ENCODE measurements at places on chromosomes 3 and 15.

GRCh38 chr15:41544650-41545015, 576 bp upstream of the RPAP1 start:
- no peak for DNase-seq

DNA sequence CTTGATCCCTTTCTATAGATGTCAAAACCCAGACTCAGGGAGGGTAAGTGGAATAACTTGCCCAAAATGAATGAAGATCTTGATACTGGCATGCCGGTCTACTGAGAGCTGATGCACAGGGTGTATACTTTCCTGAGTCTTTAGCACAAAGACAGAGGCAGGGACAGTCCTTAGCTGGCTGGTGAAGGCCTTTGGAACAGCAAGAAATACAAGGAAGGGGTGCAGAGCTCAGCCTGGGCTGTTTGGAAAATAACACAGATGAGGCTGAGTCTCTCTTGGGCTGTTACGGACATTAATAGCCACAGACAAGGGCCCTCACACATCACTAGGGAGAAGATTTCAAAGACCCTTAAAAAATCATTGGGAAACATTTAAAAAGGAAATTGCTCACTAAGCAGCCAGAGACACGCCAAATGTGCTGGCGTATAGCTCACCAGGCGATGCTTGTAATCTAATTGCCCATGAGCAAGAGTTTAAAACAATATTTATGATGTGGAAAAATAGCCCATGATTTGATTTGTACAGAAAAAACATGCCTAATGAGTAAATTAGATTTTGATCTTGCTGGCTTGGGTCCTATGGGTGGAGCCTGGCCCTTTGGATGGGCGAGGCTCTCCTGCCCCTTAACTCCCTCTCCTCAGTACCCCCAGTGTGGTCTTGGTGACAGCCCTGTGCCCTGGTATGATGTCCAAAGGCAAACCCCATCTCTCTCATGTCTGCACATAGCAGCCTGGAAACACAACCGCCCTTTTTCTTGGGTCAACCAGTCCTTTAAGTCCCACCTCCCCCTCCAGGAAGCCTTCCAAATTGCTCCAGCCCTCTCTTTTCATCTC, 81.8 kb upstream of the MRPS22 start:
- no peak for DNase-seq

GRCh38 chr3:131797776-131798175, 237.0 kb downstream of the CPNE4 start:
- no peak for DNase-seq

DNA sequence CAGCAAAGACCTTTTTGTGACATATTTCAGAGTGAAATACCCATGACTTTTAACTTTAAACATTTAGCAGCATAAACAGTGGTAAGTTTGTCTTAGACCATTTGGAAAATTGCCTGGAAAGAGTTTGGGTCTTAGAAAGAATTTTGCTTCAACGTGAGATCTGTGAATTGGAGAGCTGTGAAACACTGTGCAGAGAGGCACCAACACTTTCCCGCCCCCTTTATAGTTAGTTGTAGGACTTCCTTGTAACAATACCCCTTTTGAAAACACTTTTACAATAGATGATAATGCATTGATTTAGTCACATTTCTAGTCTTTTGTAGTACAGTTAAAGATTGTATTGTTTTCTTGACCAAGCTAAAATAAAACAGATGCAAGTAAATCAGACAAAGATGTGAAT, 43.5 kb upstream of the MBNL1 start:
- DNase-seq: no peak

DNA sequence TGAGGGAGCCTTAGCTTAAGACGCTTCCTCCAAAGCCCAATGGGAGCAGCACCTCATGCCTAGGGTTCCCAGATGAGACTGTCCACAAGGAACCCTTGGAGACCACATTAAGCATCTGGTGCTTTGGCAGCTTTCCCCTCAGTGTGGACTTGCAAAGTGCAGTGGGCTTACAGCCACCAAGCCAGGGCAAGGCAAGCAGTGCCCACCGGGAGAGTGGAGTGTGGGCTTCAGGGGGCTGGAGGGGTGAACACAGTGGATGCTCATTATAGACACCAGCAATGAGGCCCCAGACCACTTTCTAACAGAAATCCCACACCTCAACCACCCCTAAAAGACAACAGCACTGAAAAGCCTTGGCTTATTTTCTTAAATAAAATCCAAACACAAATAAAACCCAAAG, 9.1 kb upstream of the MUSTN1 start:
- no peak for DNase-seq

GRCh38 chr15:66803749-66804148, 101.7 kb downstream of the SMAD6 start:
- DNase-seq: no peak

GRCh38 chr15:61702224-61703020, 357.8 kb downstream of the VPS13C start:
- no peak for DNase-seq

DNA sequence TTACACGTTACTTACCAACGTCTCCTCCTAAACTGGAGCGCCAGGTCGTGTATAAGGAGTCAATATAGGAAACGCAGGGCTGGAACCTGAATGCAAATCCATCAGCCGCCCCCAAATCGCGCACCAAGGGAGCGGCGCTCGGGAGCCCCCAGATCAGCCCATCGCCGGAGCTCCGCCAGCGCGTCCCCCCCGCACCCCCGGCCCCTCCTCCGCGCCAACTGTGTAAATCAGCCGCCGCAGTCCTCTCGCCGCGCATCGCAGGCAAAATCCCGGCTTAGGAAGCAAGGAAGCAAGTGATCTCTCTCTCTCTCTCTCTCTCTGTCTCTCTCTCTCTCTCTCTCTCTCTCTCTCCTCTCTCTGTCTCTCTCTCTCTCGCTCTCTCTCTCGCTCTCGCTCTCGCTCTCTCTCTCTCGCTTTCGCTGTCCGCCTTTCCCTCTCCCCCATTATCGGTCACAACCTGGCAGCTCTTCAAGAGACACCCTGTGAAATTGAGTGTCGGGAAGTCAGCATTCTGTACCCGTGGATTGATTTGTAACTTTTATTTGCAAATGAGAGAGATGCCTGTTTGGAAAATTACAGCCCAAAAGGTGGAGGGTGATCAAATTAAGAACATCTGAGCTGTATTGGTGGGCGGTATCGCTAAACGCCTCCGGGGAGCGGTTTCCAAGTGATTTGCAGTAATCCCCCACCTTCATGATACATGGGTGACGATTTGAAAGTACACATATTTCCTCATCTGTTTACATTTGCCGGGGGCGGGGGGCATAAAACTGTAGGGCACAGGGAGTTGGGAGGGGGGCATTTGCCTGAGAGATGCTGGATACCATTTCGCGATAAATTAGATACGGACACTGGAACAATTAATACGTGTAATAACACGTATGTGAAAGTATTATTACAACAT, 645 bp upstream of the SLITRK3 start:
- no peak for DNase-seq

DNA sequence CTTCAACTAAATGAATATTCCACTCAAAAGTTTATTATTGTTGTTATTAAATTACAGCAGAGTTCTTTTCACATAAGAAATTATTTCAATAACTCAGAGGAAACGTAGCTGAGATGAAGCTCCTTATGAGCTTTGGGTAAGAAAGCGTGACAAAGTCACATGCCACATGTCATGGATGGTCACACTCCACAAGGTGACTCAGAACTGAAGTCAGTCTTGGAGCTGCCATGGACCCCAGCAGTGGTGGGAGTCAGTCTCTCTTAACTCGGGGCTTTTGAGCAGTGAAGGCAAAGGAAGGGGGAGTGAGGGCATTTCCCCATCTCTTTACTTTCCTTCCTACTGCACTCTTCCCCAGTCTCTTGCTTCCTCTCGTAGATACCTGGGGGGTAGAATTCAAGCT, 87.5 kb upstream of the FAM3D start:
- DNase-seq: no peak

DNA sequence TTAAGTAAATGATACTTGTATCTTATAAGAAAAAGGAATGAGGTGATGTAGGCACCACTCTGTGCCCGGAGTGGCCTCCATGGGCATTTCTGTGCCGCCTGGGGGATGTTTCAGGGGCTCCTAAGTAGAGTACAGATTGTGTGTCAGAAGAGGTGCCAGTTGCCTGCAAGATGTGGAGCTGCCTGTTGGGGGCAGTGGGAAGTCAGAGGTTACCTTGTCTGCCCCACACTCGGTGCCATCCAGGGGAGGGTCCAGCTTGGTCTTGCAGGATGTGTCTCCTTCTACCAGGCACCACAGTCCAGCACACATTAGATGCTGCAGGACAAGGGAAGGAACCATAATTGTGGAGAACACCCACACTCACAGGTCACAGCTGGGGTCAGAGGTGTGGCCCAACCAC, 208.8 kb downstream of the ADAMTS17 start:
- no peak for DNase-seq

- DNase-seq: no peak
Measured at GRCh38 chr15:72790302-72790910, 6.8 kb upstream of the ADPGK start.

- DNase-seq: no peak
Measured at GRCh38 chr15:100335335-100335999, 6.3 kb downstream of the ADAMTS17 start.

- no peak for DNase-seq
Measured at GRCh38 chr15:99167640-99168039, 62.8 kb downstream of the SYNM start.

- DNase-seq: no peak
Measured at GRCh38 chr3:49799761-49800160, at the start of gene CDHR4. Gene CDHR4, minus strand, starts transcription at chr3:49799873. Its CDS starts 61 bp downstream, at chr3:49799812.

GRCh38 chr15:74799255-74799855, 13.3 kb upstream of the LMAN1L start:
- DNase-seq: no peak

DNA sequence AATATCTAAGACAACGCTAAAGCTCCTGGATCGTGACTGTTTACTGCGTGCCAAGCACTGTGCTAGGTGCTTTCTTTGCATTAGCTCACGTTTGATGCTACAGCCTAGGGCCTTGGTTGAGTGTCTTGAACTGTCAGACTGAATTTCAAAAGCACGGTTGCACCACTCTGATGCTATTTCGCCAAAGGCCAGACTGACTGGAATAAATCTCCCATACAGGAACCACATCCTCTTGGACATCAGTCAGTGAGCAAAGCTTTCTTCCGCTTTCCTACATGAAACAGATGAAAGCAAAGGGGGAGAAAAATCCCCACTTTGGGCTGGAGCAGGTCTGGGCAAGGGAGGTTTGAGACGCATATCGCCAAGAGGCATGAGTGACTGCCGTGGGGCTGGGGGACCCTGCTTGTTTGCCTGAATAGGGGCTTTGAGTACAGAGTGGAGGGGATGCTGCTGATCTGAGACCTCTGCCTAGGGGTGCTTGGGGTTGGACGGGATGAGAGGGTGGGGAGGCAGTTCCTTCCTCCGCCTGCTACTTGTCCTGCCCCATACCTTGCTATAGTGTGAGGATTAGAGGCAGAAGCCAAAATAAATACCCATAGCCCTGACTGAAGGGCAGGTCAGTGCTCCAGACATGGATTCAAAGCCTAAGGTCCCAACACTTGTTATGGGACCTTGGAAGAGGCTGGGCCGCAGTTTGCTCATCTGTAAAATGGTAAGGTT, 5.3 kb downstream of the FGD5 start:
- no peak for DNase-seq

GRCh38 chr15:41022487-41023090, 69.3 kb downstream of the CHAC1 start:
- DNase-seq: no peak

DNA sequence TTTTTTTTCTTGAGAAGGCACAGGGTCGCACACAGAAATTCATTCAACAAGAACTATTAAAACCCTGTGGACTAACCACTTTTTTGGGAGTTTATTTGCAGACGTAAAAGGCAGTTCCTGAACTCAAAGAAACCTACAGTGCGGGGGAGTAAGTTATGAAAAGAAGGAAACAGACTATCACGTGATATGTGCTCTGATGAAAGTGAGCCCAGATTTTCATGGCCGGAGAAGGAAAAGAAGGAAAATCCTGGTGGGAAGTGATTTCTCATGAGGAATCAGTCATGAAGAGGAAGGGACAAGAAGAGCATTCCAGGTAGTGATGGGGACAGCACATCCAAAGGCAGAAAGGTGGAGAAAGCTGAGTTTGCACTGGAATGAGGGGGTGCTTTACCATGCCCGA, 26.1 kb downstream of the SEMA6D start:
- DNase-seq: no peak

DNA sequence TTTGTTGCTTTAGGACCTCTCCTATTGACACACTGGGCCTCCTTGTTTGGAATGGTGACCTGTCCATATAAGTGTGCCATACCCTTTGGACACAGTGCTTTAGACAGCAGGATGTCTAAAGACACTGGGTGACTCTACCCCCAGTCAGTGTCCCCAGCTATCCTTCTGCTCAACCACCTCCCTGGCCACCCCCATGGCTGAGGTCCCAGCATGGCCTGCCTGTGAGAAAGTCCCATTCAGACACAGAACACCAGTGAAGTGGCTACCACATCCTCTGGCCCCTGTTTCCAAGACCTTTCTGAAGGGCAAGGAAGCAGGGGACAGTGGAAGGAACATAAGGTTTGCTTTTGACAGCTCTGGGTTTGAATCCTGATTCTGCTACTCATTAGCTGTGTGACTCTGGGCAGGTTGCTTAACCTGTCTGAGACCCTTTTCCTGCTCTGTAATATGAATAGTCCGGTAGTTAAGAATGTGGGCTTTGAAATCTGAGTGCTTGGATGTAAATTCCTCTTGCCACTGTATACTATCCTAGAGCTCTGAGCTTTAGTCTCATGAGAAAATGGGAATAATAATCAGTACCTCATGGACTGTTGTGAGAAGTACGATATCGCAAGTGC, 6.3 kb upstream of the AP3S2 start:
- no peak for DNase-seq

GRCh38 chr3:150300388-150300787, 107.7 kb upstream of the TSC22D2 start:
- DNase-seq: no peak
